ENCODE measurements at places on chromosomes 1 and 21.

- no peak for DNase-seq
Measured at GRCh38 chr1:34745666-34746065, 9.2 kb upstream of the GJB5 start.

DNA sequence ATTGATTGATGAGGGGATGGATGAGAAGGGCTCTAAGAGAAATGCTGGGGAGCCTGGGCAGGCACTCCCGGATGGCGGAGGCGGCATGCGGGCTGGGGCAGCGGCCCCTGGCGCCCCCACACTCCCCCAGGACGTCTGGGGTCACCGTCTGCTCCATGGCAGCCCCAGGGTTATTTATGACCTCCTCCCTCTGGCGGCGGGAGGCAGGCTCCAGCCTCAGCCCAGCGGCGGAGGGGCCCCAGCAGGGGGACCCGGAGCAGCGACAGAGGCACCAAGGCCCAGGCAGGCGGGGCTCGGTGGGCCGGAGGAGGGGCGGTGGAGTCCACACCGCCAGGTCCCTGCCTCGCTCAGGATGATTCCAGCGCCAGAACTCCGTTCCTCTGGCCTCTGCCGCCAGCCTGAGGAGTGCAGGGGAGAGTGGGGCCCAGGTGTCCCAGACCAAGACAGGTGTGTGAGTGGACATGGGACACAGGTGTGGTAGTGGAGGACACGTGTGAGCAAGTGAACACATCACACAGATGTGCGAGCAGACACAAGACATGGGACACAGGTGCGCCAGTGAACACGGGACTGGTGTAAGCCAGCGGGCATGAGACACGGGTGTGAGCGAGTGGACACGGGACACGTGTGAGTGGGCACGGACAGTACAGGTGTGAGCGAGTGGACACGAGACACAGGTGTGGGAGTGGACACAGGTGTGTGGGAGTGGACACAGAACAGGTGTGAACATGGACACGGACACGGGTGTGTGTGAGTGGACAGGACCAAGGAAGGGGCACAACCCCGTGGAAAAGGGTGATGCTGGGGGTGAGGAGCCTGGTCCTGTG lies 2.5 kb upstream of the SAMD11 start:
- peak; percentile 19 for DNase-seq

GRCh38 chr1:24018611-24019580 lies 38.8 kb upstream of the SRSF10 start:
- DNase-seq = no peak

GRCh38 chr1:212727386-212728181 lies 27.9 kb upstream of the BATF3 start:
- DNase-seq = peak; percentile 32

GRCh38 chr1:33326785-33327184 lies 5.9 kb upstream of the A3GALT2 start:
- no peak for DNase-seq

DNA sequence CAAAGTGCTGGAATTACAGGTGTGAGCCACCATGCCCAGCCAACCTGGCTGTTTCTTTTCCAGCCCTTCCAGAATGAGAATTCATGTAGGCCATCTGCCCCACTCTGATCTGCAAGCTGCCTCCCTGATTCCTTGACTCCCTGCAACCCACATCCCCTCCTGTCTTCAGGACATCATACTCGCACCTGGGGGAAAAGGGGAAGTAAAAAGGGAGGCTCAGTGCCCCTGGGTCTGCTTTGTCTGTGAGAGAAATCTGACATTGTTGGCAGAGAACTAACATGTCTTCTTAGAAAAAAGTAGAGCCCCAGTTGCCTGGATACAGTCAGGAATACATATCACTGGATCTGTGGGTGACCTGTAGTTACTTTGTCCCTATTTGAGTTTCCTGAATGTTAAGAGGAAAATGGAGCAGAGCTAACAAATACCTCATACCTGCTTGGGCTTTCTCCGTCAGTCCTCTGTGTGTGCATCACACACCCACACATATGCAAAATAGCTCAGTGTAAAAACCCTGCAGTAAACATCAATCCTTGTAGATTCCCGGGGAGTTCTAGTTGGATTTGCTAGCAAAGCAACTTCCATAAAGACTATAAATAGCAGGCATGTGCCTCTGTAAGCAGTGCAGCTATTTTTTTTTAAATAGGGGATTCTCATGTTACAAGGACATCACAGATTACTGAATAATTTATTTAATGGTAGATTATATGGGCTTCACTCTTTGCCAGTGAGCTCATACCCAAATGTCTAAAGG lies 62.9 kb downstream of the TEX35 start:
- DNase-seq = no peak

GRCh38 chr1:167022384-167022783 lies 33.3 kb downstream of the MAEL start:
- no peak for DNase-seq

DNA sequence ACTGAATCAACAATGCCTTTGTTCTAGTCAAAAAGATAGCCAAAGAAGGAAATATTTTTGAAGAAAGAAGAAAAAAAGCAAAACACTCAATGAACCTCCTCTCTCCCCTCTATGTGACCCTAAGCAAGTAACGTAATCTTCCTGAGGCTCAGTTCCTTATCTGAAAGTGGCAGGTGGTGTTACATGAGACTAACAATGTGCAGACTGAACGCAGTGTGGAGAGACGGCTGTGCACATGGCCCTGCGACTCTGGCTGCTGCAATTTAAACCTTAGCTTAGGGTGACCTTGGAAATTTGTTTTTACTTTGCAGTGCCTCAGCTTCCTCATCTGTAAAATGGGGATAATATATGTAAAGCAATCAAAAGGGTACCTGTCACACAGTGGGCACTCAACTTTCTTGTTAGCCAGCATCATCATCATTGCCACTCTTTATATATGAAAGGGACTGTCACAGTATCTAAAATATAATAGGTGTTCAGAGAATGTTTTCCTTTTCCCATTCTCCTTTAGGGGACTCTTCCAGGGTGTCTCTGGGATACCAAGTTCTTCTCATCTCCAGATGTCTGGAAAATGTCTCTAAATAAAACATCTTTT lies 100.1 kb upstream of the JUN start:
- no peak for DNase-seq
